SHP77 (cell line): ENCODE measurements at places on chromosomes 13 and 19.

- no peak for DNase-seq
Measured at GRCh38 chr13:98541191-98541590, 35.7 kb downstream of the STK24 start.

GRCh38 chr19:5952193-5953029 is 25.5 kb downstream of the RANBP3 start:
- peak; percentile 28 for DNase-seq

DNA sequence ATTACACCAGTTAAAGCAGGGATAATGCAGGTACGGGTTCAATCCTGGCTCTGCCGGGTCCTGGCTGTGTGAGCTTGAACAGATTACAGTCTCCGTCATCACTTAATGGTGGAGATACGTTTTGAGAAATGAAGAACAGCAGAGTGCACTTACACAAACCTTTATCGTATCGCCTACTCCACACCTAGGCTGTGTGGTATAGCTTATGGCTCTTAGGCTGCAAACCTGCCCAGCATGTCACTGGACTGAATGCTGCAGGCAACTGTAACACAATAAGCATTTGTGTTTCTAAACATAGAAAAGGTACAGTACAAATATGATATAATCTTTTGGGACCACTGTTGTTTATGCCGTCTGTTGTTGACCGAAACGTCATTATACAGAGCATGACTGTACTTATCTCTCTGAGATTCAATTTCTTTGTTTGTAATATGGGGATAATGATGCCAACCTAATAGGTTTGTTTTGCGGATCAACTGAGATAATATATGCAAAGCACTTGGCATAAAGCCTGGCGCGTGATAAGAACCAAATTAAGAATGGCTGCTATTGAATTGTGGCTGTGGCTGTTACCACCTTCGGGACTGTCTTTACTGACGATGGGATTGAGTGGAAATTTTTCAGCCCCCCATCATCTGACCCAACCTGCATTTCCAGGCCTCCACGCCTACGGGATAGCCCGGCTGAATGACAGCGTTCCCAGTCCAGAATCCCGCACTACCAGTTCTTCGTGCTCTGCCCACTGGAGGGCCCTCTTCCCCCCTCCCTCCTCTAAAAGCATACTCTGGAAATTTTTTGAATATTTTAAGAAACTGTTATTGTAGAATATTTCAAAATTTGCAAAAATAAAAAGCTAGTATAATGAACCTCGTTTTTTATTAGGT is 11.2 kb downstream of the KRTDAP start:
- DNase-seq = no peak

GRCh38 chr13:62643799-62644524 is 1228.3 kb upstream of the PCDH20 start:
- no peak for DNase-seq

DNA sequence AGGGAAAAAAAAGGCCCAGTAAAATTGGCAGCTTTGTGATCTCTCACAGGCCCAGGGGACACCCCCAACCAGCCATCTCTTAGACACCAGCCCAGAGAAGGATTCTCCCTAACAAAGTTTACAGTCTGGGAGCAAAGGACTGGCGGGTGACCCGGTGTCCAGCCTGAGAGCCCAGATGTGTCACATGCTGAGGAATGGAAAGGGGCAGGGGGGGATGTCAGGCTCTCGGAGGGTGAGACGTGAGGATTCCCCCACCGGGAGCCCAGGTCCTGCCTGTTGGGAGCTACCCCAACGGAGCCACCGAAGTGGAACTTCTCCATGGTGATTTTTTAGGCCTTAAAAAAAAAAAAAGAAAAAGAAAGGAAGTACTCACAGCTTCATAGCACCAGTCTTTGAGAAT is 4.8 kb upstream of the CTXN1 start:
- no peak for DNase-seq

GRCh38 chr19:12736995-12737834 is at the start of gene GET3:
Gene GET3 (plus strand): TSS chr19:12737497. CDS start chr19:12737506, 9 bp downstream.
- peak; percentile 100 for DNase-seq

DNA sequence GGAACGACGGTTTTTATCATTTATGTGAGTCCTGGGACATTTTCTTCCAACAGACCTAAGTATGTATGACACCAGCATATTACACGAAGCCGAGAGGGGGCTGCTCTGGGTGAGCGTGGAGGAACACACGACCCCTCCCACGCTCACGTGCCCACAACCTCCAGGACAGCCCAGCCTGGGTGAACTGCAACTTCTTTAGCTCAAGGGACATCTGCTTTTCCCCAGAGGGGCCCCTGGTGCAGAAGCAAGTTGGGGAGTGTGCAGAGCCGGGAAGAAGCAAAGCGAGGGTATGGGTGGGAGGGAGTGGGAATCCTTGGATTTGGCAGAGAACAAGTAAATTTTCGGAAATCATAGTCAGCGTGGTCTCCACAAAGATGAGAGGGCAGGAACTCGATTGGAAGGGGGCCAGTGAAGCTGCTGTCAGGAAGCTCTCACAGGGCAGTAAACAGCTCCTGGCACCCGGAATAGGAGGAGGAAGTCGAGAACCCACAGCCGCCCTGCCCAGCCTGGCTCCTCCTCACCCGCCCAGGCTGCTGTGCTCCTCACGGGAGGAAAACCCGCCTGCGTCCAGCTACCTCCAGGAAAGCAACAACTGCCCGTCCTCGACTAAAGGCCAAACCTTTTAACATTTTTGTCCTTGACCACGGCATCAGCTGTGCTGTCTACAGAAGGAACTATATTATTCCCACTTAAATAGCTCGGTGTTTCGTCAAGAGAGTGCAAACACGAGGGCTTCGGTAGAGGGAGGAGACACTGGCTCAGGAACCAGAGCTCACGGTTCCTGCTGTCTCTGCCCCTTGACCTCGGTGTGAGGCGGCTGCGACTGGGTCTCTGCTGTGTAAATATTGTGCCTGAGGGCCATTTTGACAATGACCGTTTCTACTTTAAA is 17.2 kb upstream of the CFAP97D2 start:
- peak; percentile 64 for DNase-seq

DNA sequence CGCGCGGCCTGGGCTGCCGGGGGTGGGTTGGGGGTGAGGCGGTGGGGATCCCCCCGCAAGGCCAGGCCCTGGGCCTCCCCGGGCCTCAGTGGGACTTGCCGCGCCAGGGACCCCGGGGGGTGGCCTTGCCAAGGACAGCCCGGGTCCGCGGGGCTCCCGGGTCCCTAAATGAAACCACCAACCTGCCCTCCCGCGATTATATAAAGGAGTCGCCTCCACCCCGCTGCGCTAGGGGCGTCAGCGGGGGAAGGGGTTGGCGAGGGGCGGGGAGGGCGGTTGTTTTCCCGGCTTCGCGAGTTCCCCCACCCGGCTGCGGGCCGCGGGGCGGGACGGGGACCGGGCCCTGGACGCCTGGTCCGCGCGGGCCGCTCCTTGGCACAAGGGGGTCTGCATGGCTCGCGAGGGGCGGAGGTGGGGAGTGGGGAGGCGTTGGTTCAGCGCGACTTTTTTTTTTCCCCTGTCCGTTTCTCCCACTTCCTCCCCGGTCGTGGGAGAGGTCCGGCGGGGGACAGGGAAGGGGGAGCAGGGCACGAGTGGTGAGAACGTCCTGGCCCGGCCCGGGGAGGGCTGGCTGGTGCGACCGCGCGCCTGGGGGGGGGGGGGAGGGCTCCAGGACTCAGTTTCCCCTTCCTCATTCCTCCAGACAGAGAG is 822 bp upstream of the ZBTB7A start:
- no peak for DNase-seq

DNA sequence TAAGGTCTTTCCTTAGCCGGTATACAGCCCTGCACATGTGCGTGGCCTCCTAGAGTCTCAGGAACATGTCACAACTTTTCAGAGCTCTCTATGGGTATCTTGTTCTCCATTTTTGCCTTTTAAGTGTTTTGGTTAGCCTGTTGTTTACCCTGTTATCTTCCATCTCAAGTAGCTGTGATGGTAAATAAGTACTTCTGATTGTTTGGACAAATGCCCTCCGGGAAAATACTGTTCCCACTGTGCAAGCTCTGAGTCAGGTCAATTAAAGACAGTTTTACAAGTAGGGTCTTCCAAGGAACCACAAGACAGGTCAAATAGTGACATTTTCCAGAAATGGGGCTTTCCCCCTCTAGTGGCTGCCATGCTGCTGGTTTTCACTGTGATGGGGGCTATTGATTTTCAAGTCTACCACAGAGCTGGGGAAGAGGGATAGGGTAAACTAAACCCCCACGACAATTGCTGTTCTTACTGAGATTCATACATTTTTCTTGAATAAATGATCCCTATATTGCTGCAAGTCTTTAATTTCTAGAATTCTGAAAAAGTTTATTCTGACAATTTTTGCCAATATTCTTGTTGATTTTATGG is 109.5 kb downstream of the TM9SF2 start:
- no peak for DNase-seq

DNA sequence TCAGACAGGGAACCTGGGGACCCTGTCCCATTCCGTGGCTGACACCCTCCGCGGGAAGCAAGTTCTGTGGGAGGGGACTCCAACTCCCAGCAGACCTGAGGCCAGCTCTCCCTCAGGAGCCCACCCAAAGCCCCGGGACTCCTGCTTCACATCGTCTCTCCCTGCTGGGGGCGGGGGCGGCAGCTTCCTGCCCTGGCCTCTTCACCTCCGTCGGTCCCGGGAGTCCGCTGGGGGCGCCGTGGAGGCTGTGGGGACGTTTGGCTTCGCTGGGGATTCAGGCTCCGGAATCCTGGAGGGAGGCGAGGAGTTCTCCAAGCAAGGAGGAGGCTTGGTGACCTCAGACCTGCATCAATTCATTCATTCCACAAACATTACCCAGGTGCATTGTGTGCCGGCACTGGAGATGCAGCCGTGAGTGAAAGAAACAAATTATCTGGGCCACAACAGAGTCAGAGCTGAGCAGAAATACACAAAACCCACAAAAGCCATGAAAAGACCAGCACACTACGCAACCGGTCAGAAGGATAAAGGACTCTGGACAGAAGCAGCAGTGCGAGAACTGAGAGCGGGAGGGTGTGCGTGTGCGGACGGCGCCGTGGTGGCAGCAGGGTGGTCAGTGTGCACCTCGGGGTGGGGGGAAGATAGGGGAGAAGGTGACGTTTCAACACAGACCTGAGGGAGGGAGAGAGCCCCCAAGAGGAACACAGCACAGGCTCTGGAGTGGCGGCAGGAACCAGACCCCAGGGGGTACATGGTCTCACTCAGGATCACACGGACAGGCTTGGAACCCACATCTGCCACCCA is 19.0 kb downstream of the EPS8L1 start:
- no peak for DNase-seq

DNA sequence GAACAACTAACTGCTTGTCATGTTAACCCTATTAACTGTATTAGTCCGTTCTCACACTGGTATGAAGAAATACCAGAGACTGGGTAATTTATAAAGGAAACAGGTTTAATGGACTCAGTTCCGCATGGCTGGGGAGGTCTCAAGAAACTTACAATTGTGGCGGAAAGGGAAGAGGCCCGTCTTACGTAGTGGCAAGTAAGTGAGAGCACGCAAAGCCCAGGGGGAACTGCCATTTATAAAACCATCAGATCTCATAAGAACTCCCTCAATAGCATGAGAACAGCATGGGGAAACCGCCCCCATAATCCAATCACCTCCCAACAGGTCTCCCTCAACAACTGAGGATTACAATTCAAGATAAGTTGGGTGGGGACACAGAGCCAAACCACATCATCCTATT is 34.7 kb downstream of the PHF11 start:
- DNase-seq = no peak

DNA sequence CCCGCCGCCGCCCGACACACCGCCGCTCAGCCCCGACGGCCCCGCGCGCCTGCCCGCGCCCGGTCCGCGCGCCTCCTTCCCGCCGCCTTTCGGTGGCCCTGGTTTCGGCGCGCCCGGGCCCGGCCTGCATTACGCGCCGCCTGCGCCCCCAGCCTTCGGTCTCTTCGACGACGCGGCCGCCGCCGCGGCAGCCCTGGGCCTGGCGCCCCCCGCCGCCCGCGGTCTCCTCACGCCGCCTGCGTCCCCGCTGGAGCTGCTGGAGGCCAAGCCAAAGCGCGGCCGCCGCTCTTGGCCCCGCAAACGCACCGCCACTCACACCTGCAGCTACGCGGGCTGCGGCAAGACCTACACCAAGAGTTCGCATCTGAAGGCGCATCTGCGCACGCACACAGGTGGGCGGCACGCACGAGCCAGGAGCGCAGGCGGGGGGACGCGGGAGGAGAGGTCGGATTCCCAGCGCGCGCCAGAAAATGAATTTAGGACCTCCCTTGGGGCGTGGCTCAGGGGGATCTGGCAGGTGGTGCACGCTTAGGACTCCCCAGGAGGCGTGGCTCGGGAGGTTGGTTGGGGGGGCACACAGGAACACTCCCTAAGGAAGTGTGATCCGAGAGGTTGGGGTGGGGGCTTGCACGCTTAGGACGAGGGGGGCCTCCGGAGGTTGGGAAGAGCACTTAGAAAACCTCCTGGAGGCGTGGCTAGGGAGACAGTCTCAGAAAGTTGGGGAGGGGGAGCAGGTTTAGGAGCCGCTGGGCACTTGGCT is 1.2 kb downstream of the KLF2 start:
- DNase-seq = no peak

- peak; percentile 89 for DNase-seq
Measured at GRCh38 chr13:97142452-97142851, 79.7 kb upstream of the MBNL2 start.

DNA sequence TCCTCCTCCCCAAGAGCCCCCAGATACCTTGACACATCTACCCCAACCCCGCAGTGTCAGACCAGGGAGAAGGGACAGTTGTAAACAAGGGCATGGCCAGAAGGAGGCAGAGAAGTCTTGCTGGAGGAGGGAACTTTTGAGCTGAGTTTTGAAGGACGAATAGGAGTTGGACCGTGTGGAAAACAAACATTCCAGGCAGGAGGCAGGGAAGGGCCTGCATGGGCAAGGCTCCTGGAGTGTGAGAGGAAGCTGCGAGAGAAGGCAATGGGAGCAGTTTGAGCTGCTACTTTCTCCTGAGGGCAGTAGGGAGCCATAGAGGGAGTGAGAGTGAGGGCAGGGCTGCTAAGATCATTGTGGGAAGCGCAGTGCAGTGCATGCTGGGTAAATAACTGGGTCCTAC is 23.3 kb downstream of the IL12RB1 start:
- no peak for DNase-seq

GRCh38 chr13:42110410-42111155 is 62.1 kb downstream of the DGKH start:
- DNase-seq = peak; percentile 12
